B cell (primary cell): ENCODE measurements at places on chromosomes 2 and 18. TPM values are rescaled to one million over a fixed set of nuclear protein-coding genes. Genes with fewer than 3 reads are reported as not detected.

- no peak for DNase-seq
Observed at GRCh38 chr18:78939734-78940494, 39.7 kb upstream of the SALL3 start.

SLC19A3 gene
- total RNA-seq, result not detected in 2 replicates

DNA sequence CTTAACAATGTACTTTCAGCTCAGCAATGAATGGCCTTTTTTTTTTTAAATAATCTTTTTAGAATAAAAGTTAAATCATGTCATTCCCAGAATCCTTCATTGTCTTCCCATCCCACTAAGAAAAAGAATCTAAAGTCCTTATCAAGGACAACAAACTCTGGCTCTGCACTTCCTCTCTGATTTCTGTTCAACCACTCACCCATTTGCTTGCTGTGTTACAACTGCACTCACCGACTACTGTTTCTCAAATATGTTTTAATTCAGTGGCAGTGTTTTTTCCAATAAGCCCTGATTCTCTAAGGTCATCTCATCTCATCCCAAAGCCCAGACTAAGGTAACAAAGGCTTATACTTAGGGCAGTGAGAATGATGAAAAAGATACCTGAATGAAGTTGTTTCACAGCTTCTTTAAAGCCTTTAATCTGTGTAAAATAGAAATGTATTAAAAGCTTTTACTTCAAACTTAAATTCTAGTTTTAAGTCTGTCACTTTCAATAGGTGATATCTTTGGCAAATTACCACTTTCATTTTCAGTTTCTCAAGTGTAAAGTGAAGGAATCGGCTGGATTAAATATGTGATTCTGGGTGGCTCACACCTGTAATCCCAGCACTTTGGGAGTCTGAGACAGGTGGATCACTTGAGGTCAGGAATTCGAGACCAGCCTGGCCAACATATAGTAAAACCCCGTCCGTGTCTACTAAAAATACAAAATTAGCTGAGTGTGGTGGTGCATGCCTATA lies 87.6 kb downstream of the RBBP8 start:
- no peak for DNase-seq

DNA sequence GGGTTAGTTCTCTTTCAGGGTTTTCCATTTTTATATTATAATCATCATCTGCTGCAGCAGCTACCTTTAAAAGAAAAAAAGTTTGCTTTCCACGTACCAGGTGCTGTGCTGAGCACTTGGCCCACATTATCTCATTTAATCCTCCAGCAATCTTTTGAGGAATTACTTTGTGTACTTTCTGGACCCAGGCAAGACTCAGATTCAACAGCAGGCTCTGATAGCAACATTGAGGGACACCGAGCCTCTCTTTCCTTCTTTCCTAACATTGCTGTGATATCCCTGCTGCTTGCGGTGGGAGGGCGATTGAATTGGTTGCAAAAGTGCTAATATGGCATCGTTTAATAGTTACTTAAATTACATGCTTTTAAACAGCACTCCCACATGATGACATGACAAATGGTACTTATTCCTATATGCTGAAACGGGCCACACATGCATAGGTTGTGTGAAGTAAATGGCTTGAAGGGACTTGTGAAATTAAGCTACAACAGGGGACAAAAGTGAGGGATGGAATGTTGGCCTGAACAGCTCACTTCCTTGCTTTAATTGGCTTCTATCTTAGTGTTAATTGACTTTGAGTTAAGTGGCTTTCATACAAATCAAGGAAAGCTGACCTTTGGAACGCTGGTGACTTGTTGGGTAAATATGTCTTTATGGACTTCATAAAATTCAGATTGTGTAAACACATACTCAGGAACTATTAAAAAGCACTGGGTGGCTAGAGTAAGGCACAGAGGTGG lies 21.2 kb downstream of the SPRED2 start:
- DNase-seq, result no peak

DNA sequence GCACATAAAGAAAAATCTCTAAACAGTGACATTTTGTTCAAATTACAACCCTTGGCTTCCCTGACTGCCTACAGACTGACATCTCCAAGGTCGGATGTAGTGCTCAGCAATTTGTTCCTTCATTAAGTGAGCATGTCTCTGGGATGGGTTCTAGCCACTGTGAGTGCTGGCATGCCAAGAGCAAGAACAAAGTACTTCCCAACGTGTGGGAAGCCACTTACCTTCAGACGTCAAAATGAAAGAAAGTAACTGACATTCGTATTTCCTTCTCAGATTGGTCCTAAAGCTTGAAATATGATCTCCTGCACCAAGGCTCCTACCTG lies 193.8 kb downstream of the SLC8A1 start:
- no peak for DNase-seq

REG1B gene
- total RNA-seq, result not detected in 2 replicates

DNA sequence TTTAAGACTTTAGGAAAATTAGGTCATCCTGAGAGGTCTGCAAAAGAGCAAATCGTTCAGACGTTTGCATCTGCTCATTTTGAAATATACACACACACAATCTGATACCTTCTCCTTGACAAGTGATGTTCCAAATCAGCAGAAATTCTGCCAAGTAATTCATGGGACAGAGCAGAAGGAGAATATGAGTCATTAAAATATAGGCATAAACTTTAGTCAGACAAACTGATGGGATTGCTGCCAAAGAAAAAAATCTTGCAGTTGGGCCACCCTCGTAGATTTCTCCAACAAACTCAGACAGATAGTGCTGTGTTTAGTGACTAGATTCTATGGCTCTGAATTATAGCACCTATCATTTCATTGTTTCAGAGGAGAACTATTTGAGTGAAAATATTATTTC lies 336.3 kb downstream of the NYAP2 start:
- no peak for DNase-seq

OSBPL1A gene
- 0.63 and 0.86 TPM in 2 replicates for total RNA-seq
